Kidney capillary endothelial cell (primary cell): ENCODE measurements at places on chromosomes 1 and 21.

DNA sequence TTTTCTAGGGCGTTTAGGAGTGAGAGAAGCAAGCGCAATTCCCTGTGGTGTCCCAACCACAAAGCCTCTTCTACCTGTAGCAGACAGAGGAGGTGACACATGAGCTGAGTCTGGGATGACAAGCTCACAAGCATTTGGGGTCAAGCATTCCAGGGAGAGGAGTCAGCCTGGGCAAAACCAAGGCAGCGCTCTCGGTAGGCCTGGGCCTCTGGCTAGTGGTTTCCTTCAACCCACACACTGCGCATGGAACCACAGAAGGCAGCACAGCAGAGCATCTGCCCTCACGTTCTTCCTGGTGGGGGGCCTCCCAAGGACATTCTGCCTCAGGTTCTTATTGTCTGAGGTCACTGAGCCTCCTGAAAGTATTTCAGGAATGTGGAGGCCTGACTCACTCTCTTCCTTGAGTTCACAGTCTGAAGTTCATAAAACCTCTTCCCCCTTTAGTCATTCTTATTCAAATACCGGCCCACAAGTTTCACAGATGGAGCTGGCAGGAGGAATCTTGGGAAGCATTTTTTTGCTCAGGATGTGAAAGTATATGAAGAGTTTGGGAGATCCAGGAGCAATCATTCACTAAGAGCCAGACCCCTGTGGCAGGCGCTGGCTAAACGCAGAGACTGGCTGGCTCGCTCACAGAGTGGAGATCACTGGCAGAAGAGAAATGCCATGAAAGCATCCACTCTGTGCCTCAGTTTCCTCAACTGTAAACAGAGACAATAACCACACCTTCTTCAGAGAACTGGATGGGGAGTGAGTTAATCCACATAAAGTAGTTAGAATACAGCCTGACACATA is 26.8 kb downstream of the CCN1 start:
- peak; percentile 99 for DNase-seq

- DNase-seq = no peak
Measured at GRCh38 chr21:29117372-29117955, 13.0 kb upstream of the MAP3K7CL start.

DNA sequence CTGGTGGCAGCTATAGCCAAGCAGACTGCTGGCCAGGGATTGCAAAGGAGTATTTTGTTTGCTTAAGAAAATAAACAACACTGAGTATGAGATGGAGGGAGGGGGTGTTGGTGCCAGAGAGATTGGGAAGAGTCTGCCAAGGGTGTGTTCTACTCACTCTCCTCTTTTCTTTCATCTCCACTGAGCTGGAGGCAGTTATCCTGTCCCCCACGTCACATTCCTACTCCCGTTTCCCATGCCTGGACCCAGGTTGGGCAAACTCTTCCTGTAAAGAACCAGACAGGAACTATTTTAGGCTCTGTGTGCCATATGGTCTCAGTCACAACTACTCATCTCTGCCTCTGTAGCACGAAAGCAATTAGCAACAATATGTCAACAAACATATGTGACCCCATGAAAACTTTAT is 1.4 kb upstream of the IL24 start:
- DNase-seq = no peak

DNA sequence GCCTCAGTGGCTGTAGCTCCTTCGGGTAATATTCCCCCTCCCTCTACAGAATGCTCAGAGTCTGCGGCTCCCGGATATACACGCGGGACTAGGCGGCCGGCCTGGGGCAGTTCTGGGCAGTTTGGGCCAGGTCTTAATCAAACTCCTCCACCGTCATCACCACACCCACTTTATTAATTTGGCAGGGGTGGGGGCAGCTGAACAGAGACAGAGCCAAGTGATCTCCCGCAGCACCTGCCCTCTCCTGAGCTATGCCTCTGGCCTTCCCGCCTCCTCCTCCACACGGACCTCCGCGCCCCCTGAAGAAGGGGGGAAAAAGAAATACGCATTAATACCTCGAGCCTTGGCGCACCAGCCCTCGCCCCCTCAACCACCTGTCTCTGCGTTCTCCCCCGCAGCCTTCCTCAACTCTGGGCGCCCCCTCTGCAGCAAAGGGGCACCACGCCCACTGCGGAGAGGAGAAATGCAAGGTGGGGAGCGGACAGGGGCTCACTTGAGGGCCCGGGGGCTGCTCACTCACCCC is 42.6 kb downstream of the CD34 start:
- DNase-seq = no peak

DNA sequence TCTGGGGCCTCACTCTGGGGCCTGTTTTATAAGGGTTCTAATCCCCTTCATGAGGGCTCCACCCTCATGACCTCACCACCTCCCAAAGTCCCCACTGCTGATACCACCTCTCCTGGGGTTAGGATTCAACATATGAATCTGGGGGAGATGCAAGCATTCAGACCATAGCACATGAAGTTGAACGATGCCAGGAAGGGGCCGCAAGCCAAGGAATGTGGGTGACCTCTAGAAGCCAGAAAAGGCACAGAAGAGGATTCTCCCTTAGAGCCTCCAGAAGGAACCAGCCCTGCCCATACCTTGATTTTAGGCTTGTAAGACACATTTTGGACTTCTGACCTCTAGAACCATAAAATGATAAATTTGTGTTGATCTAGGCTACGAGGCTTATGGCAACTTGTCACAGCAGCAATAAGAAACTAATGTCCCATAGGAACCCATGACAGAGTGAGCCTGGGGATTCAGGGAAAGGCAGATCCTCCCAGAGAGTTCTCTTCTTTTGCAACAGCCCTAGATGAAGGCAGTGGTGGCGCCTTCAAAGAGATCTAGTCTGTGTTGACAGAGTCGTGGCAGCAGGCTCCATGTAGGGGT is 27.9 kb downstream of the TRIM67 start:
- no peak for DNase-seq

DNA sequence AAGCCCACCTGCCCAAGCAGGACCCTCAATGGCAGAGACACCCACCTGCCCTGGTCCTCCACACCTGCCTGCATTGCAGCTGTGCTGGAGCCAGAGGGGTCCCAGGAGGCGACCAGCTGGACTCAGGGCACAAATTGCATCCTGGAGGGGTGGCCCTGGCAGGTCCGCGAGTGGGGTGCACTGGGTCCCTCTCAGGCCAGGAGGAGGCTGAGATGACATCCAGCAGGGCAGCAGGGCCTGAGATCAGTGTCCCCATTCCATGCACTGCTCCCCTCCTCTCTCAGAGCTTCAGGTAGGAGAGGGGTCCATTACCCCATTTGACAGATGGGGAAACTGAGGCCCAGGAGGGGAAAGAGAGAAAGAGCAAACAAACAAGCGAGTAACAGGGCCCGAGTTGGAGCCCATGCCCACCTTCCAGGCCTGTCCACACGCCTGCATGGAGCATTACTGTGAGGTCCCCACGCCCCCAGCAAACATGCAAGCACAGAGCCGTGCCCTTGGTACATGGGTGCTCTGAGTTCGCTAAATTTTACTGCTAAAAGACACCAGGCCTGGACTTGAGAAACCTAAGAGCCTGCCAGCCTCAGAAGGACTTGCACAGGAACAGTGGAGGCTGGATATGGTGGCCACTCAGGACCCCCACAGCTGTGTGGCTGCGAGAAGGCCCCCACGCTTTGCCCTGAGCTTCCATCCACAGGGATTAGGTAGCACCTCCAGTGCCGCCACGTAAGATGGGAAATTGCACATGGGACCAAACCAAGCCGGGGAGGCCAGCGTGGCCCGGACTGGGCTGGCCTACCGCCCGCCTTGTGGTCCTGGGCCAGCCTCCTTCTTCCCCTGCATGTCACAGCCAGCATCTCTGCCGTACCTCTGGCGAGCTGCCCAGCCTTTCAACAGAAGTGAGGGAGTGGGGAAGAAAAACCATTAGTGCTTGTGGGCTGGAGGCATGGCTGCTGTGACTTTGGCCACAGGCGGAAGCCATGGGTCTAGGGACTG is 7.4 kb downstream of the WNT3A start:
- DNase-seq = no peak

DNA sequence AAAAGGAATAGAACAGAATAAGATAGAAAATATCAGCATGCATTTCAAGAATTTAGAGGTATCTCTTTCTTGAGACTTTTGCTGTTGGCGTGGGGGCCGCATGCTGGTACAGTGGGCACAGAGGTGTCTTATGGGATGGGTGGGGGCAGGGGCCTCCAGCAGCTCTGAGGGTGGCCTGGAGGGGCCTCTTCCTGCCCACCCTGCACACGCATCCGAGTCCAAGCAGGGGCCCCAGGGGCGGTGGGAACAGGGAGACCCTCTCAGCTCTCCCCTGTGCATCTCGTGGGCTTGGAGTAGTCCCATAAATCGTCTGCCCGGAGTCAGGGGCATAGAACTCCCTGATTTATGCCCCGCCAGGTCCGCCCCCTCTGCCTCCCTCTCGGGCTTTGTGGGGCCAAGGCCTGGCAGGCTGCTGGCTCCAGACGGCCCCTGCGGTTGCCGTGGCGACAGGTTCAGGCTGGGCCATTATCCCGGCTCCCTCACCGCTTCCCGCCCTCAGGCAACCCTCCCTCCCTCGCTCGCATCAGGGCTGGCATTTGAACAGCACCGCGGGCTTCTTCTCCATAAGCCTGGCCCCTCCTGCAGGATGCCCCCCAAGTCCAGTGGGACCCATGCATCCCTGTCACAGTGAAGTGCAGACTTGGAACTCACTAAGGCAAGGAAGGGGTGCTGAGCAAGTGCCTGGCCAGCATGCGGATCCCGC is 133.2 kb upstream of the ZBTB40 start:
- DNase-seq = no peak

- DNase-seq = peak; percentile 12
Measured at GRCh38 chr1:224879162-224879803, 50.2 kb upstream of the DNAH14 start.

DNA sequence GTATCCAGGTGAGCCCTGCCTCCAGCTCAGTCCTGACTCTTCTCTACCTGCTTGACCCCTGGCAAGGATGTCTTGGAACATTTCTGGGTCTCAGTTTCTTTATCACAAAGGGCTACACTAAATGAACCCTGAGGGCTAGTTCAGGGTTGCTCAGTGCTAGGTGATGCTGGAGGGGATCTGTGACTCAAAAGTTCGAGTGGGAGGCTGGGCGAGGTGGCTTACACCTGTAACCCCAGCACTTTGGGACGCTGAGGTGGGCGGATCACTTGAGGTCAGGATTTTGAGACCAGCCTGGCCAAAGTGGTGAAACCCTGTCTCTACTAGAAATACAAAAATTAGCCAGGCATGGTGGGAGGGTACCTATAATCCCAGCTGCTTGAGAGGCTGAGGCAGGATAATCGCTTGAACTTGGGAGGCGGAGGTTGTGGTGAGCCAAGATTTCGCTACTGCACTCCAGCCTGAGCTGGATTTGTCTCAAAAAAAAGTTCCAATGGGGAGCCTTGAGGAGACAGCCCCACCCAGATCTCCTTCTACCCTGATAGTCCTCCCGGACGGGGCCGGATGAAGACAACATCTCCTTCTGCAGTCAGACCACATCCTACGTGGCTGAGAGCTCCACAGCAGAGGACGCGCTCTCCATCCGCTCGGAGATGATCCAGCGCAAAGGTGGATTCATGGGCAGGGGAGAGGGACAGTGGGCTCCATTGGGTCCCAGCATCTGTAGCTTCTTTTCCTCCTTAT is 48.9 kb downstream of the YARS1 start:
- DNase-seq = no peak

- peak; percentile 42 for DNase-seq
Measured at GRCh38 chr1:230270559-230271281, 155.4 kb downstream of the PGBD5 start.

GRCh38 chr1:92994105-92994712 is 32.9 kb upstream of the DIPK1A start:
- peak; percentile 75 for DNase-seq

GRCh38 chr1:26069941-26070295 is 2.5 kb upstream of the TRIM63 start:
- DNase-seq = no peak

- DNase-seq = peak; percentile 51
Measured at GRCh38 chr1:81111818-81112217, 688.9 kb upstream of the ADGRL2 start.

GRCh38 chr1:58460469-58460868 is 86.1 kb downstream of the OMA1 start:
- no peak for DNase-seq

DNA sequence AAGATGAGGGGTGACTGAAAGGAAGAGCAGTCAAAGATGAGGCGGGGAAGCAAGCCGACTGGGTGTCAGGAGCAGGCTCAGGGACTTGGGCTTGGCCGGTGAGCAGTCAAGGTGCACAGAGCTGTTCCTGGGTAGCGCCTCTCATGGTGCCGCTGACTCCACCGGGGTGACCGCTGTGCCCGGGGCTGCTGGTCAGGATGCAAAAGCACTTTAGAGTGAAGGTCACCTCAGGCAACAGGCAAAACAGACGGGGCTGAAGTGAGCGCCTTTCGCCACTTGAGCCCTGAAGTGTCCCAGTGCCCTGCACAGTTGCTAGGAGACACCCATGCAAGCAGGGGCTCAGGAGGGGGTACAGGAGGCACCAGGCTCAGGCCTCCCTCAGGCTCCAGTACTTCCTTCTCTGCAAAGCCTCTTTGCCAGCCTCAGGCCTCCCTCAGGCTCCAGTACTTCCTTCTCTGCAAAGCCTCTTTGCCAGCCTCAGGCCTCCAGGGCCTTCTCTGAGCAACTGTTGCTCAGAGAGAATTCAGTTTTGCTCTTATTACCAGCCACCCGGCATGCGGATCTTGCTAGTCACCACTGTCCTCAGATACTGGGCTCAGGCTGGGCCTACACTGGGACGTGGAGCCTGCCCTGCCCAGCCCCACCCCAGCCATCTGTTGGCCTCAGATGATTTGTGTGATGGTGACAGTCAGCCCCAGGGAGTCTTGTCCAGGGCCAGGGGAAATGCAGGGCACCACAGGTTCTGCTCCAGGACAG is 99.7 kb upstream of the IRF2BP2 start:
- no peak for DNase-seq

DNA sequence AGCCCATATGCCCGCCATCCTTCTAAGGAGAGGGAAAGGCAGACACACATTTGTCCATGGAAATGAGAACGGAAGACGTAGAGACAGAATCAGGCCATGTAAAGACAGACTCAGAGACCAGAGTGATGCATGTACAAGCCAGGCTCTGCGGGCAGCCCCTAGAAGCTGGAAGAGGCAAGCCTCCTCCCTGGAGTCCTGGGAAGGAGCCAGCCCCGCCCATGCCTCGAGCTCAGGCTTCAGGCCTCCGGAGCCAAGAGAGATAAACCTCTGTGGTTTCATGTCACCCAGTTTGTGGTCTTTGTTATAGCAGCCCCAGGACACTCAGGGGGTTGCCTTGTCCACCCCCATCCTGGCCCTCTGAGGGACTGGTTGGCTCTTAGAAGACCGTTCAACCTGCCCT is 11.6 kb downstream of the PDE9A start:
- no peak for DNase-seq

- DNase-seq = no peak
Measured at GRCh38 chr1:231940701-231941100, 314.1 kb downstream of the DISC1 start.
